Kidney glomerular epithelial cell (primary cell): ENCODE measurements at places on chromosomes 3 and 15.

DNA sequence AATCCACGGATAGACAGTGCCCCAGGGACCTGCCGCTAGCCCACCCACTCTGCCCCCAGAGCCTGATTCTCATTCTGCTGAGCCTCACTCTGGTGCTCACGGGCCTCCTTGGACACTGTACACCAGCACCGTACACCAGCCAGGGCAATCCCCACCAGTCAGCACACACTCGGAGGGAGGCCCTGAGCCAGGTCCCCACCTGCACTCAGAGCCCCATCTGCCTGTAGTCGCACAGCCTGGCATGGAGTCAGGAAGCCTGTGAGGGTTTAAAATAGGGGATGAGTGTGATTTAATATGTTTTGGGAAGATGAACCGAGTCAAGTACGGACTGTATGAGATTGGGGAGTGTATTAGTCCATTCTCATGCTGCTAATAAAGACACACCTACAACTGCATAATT is 223.0 kb downstream of the SLCO3A1 start:
- DNase-seq: no peak

DNA sequence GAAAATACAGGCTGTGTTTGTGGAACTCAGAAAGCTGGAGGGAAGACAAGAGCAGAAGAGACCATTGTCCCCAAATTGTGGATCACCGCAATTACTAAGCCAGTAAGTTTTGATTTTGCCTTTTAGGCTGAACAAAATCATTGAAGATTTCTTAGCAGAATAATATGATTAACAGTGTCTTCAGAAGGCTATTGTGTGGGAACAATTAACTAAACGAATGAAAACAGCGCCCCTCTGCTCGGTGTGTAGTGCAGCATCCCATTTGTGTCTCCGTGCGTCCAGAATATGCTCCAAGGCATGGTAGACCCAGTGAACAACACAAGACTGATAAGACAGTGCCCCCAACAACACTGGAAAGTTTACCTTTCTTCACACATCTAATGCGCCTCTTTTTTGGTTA is 71.2 kb downstream of the CRTC3 start:
- no peak for DNase-seq

- DNase-seq: no peak
Measured at GRCh38 chr3:152279479-152279878, 10.8 kb downstream of the MBNL1 start.

- no peak for DNase-seq
Measured at GRCh38 chr15:63818191-63818590, 15.6 kb downstream of the HERC1 start.

GRCh38 chr15:52095597-52096262 is 16.8 kb downstream of the BCL2L10 start:
- peak; percentile 26 for DNase-seq

DNA sequence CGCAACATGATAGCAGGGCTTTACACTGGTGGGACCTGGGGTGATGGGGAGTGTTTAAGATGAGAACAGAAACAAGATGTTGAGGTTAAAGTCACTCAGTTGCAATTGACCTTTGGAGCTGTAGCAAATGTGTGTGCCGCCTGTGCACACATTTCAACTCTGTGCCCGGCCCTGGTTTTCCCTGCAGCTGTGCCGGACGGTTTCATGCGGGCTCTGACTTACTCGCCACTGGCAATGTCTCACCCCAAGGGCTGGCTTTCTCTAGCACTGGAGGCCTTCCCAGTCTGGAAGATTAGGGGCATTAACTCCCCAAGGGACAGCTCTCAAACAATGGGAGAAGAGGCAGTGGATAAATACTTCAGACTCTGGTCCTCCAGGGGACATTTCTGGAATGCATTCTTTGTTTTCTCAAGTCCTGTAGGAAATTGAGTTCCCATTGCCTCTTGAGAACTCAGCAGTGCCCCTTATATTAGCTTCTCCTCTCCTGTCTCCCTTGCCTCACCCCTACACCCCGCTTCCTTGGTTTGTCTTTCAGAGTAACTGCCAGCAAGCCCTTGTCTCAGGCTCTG is 152.5 kb downstream of the EDEM1 start:
- no peak for DNase-seq

GRCh38 chr3:149553781-149554451 is 79.4 kb downstream of the TM4SF4 start:
- DNase-seq: no peak

- no peak for DNase-seq
Measured at GRCh38 chr3:4776980-4777581, 202.2 kb upstream of the BHLHE40 start.

GRCh38 chr3:48738926-48739616 is 22.1 kb upstream of the IP6K2 start:
- DNase-seq: no peak
